Ascending aorta (tissue), 2 donors: ENCODE measurements at places on chromosomes 11 and 22.
A peak's percentile ranks its signal among the peaks of the same experiment; 100 is the strongest.

DNA sequence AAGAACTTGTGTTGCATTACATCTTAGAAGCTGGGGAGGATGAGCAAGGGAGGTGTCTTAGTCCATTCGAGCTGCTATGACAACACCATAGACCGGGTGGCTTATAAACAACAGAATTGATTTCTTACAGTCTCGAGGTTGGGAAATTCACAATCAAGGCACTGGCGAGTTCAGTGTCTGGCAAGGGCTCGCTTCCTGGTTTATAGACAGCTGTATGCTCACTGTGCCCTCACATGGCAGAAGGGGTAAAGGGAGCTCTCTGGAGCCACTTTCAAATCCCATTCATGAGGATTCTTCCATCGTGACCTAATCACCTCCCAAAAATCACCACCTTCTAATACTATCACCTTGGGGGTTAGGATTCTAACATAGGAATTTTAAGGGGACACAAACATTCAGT is 150.0 kb upstream of the NECTIN1 start:
- no peak for DNase-seq

GRCh38 chr11:67581469-67581868 is 2.1 kb upstream of the GSTP1 start:
- DNase-seq: no peak

- DNase-seq: no peak
These were observed 57.7 kb downstream of the TEAD1 start for GRCh38 chr11:12731841-12732336.

- DNase-seq: no peak
These were observed 972.1 kb downstream of the JRKL start for GRCh38 chr11:97361812-97362378.

- DNase-seq: no peak
These were observed 4.6 kb upstream of the CST6 start for GRCh38 chr11:66007201-66007634.

GRCh38 chr22:24465566-24465965 is 29.6 kb upstream of the UPB1 start:
- DNase-seq: no peak

DNA sequence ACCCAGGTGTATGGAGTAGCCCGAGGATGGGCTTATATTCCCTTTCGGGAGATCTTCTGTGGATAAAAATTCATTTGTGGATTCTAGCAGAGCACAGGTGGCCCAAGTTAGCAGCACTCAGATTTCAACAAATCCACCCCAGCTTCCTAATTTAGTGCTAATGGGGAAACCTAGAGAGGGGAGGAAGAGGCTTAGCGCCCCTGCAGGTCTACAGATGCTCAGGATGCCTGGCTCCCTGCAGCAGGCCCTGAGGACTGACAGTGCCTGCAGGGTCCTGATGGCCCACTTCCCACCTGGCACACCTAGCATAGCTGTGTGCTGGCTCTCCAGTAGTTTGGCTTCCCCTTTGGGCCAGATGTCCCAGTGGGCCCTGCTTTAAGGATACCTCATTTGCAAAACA is 6.5 kb downstream of the DGAT2 start:
- DNase-seq: no peak

DNA sequence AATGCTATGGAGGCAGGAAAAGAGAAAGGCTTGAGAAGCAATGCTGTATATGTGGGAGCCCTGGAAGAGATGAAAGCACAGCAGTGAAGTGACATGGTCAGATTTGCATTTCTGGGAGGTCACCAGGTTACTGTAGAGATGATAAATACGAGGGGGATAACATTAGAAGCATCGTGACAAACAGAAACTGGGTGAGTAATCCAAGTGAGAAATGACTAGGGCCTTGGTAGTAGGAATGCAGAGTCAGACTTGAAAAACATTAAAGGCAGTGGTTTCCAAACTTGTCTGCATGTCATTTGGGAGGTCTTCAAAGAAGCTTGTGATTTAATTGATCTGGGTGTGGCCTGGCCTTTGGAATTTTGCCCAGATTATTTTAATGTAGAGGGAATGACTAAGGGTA is 43.9 kb downstream of the CCDC34 start:
- DNase-seq: no peak

DNA sequence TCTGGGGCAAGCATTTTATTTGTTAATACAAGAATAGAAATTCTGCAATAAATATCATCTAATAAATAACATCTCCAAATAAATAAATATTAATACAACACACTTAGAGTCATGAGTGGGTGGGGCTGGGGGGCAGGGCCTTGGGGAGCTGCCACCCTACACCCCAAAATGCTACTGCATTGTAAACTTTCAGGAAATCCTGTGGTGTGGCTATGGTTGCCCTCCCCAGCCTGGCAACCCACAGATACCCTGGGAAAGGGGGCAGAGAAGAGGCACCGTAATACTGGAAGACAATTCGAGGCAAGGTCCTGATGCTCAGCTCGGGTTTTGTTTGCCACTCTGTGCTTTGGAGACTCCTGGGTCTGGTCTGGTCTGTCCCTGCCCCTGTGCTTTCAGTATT is 9.2 kb downstream of the CLCF1 start:
- no peak for DNase-seq

DNA sequence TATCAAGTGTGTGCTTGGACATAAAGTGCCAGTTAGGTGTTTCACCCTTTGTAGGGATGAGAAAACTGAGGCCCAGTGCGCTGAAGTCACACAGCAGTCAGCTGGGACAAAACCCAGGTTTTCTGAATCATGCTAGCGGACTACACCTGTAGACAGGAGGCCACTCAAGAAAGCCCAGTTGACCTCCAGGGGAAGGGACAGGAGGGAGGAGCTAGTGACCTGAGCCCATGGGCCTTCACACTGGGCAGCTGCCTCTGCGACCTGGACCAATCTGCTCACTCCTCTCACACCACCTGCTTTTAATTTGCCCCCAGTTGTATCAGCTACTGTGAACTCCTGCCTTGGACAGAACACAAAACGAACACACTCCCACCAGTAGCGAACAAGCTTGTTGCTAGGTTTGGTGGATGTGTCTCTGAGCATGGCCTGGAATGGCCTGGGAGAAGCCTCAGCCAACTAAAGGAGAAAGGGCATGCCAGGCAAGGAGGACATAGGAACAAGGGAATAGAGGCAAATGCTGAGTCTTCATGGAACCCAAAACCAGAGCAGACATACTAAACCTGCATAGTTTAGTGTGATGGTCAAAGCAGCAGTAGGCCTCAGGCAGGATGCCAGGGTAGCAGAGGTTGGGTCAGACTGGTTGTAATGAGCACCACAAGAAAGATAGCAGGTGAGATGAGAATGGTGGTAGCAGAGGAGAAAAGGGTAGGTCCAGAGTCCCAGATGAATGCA is 7.2 kb downstream of the LMO1 start:
- DNase-seq: no peak

GRCh38 chr11:93939084-93939760 is 81.9 kb upstream of the HEPHL1 start:
- DNase-seq: no peak

- no peak for DNase-seq
These were observed 57.5 kb upstream of the VSTM5 start for GRCh38 chr11:93907901-93908300.

DNA sequence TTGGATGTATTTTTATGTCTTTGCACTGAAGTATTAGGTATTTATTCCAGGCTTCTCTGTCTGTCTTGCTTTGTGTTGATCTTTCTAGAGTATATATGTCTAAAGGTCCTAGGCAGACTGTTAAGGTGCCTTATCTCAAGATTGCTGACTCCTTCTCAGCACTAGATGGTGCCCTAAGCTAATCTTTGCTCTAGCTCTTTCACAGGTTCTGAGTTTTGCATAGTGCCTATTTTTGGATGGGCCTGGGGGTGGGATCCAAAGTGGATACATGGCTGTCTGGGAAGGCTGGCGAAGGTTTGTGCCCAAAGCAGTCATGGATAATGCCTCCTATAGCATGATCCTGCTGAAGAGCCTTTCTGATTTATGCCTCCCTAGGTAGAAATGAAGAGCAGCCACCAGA is 154.9 kb downstream of the TRPC6 start:
- DNase-seq: no peak

DNA sequence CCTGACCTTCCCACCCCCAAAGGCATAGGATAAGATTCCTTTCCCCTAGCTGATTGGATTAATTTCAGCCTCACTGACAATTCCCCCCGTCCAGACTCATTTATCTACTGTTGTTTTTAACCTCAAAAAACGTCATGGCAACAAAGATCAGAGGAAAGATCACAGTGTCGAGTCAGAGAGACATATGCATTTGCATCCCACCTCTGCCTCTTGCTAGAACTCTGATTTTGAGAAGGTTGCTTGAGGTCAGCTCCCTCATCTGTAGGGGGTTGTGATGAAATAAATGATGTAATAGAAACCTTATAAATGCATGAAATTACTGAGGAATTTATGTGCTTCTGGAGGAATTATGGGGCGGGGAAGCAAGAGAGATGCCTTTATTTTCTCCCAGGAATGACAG is 53.3 kb upstream of the SYN3 start:
- DNase-seq: no peak

DNA sequence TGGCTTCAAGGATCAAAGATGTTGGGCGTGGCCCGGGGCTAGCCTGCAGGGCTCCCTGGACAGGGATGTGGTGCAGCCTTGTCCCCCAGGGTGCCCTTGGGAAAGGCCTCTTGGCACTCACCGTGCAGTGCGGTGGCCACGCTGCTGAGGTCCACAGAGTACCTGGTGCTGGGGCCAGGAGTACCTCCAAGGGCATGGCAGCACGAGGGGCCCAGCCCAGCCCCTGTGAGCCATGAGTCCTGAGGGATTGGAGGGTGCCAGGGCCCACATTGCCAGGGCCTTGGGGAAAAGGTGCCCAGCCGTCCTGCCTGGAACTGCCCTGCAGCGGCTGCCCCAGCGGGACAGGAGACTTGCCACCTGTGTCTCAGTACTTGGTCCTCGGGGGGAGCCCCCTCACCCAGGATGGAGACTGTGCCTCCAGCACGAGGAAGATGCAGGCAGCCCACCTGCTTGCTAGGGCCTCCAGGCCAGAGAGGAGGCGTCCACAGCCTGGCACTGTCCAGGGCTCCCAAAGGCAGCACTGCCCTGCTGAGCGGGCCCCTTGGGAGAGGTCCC is 44.2 kb downstream of the GRAMD4 start:
- no peak for DNase-seq

DNA sequence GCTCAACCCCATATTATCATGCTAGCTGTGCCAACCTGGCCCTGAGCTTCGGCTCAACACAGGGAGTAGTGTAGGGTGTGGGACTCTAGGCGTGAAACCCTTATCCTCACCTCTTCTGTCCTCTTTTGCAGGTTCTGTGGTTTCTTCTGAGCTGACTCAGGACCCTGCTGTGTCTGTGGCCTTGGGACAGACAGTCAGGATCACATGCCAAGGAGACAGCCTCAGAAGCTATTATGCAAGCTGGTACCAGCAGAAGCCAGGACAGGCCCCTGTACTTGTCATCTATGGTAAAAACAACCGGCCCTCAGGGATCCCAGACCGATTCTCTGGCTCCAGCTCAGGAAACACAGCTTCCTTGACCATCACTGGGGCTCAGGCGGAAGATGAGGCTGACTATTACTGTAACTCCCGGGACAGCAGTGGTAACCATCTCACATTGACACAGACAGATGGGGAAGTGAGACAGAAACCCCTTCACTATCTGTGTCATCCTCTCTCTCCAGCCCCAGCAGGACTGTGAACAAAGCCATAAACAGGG is 76.4 kb downstream of the GGTLC2 start:
- DNase-seq: no peak

DNA sequence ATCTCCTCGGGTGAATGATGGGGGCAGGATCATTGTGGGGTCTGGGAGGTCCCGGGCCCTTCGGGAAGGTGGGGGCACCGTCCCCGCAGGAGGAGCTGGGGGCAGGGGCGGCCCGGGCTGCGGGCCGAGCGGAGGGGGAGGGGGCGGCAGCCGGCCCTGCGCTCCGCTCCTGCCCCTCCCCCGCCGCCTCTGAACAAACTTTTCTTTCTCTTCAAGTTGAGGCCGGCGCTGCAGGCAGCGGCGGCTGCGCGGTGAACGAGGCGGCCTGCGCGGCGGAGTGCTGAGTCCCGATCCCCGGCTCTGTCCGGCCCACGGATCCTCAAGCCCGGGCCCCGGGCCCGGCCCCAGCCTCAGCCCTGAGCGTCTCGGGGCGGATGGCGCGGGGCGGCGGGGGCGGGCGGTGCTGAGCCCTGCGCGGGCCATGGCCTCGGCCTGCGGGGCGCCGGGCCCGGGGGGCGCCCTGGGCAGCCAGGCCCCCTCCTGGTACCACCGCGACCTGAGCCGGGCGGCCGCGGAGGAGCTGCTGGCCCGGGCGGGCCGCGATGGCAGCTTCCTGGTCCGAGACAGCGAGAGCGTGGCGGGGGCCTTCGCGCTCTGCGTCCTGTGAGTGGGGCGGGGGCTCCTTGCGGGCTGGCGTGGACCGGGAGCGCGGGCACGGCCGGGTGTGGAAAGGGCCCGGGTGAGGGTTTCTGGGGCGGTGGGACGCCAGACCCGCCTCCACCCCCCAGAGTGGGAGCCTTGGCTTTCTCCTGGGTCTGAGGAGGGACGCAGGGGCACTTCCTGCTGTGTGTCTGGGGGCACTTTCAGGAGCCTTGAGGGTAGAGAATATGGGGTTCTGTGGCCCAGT is at the start of gene INPPL1:
Gene INPPL1 (plus strand): TSS at position 204 of the 847 bp plus-strand sequence. CDS start 218 bp downstream, at position 422.
- peak; percentile 66 for DNase-seq

- DNase-seq: no peak
These were observed 62.6 kb downstream of the MPPED1 start for GRCh38 chr22:43474161-43475101.

- peak; percentile 30 for DNase-seq
These were observed at the start of gene DGCR6 for GRCh38 chr22:18905540-18906409. Gene DGCR6, plus strand, starts transcription at chr22:18906320. Its CDS starts 55 bp downstream, at chr22:18906375.

GRCh38 chr22:23817146-23817545 is 21.7 kb downstream of the DERL3 start:
- no peak for DNase-seq

- no peak for DNase-seq
These were observed 17.1 kb downstream of the SC5D start for GRCh38 chr11:121309688-121310087.

GRCh38 chr11:8269636-8270035 is 6.0 kb upstream of the LMO1 start:
- DNase-seq: peak; percentile 3

- DNase-seq: no peak
These were observed 908.5 kb upstream of the CCDC90B start for GRCh38 chr11:84194696-84195095.

GRCh38 chr22:35608088-35608487 is 9.0 kb downstream of the MB start:
- no peak for DNase-seq

DNA sequence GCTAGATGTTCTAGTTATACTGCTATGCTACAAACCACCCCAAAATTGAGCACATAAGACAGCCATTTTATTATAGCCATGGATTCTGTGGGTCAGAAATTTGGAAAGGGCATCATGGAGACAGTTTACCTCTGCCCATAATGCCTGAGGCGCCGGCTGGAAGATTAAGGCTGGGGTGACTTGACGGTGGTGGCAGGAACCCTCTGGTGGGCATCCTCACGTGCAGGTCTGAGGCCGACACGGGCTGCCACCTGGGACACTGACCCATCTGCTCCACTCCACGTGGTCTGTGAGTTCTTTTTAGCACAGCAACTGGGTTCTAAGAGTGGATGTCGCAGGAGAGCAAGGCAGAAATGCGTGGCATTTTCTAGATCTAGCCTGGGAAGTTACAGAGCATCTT is 40.0 kb upstream of the PRDM11 start:
- DNase-seq: peak; percentile 43

- DNase-seq: no peak
These were observed 27.2 kb upstream of the MS4A8 start for GRCh38 chr11:60672255-60672654.
